Lung (tissue), 17 donors: ENCODE measurements at places on chromosomes 16 and 17.

- DNase-seq = no peak
Measured at GRCh38 chr16:53061701-53062159, 6.9 kb downstream of the CHD9 start.

GRCh38 chr17:41434005-41434404 lies 6.8 kb downstream of the KRT38 start:
- DNase-seq = no peak

GRCh38 chr17:2274414-2274813 lies 29.2 kb downstream of the SMG6 start:
- no peak for DNase-seq

DNA sequence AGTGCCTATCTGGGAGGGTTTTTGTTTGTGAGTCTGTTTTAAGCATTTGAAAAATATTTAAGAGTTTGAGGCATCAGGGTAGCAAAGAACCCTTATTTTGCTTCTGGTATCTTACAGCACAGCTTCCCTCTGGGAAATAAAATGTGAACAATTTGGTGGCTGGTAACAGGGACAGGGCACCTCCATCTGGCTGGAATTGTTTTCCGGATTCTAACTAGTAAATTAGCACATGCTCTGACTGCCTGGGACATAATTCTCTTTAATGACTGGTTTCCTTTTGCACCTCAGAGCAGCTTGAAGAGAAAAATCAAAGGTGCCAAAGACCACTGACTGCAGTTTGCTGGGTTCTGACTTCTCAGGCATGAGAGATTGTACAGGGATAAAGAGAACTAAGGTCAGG lies 469.1 kb downstream of the GRIN2A start:
- no peak for DNase-seq
